ENCODE measurements at places on chromosomes 6 and 20. TPM values are rescaled to one million over a fixed set of nuclear protein-coding genes. Genes with fewer than 3 reads are reported as not detected.
A peak's percentile ranks its signal among the peaks of the same experiment; 100 is the strongest.

DNA sequence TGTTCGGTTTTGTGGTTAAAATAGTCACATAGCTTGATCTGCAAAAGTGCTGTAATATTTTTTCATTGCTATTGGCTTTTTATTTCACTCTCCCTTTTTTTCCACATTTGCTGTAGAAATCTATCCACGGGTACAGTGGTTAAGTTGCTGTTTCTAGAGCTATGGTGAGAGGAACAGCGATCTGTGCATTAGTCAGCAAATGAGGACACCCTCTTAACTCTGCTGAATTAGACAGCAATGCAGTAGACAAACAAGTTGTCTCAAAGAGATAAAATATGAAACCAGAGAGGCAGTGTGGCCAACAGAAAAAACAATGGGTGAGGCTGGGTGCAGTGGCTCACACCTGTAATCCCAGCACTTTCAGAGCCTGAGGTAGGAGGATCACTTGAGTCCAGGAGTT, 17.6 kb upstream of the SYNJ2 start:
- no peak for DNase-seq

- DNase-seq = no peak
These were observed 529.1 kb upstream of the CITED2 start for GRCh38 chr6:139903411-139904157.

GRCh38 chr6:104995989-104996617, 39.2 kb downstream of the LIN28B start:
- no peak for DNase-seq

GRCh38 chr6:40343318-40343876, 243.8 kb downstream of the LRFN2 start:
- no peak for DNase-seq

- no peak for DNase-seq
These were observed 240.3 kb downstream of the TPBG start for GRCh38 chr6:82603871-82604270.

GRCh38 chr6:57262901-57263694, 41.0 kb upstream of the RAB23 start:
- DNase-seq = no peak

DNA sequence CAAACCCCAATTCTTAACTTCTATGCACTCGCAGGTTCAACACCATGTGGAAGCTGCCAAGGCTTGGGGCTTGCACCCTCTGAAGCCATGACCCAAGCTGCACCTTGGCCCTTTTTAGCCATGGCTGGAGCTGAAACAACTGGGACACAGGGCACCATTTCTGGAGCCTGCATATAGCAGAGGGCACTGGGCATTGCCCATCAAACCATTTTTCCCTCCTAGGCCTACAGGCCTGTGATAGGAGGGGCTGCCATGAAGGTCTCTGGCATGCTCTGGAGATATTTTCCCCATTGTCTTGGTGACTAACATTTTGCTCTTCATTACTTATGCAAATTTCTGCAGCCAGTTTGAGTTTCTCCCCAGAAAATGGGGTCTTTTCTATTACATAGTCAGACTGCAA, 484.7 kb downstream of the EPHA7 start:
- DNase-seq = no peak

DNA sequence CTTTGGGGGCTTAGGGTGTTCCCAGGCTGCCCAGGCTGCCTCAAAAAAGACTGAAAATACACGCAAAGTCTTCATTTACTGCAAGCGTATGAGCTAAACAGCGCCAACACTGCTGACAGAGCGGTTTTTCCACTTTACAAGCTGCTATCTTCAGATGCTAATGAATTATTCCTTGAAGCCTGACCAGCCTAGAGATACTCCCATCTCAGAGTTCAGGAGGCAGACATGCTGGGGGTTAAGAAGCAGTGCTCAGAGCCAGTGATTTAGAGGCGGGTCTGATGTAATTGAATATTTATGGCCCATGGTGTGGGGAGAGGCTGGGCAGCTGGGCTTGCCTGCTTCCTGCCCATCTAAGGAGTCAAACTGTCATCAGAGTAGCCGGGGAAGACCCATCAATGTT, 241.4 kb downstream of the SLC24A3 start:
- no peak for DNase-seq

GRCh38 chr6:17577059-17577458, 23.0 kb upstream of the FAM8A1 start:
- no peak for DNase-seq

- no peak for DNase-seq
These were observed 199.8 kb upstream of the CDH4 start for GRCh38 chr20:61052195-61052750.

DNA sequence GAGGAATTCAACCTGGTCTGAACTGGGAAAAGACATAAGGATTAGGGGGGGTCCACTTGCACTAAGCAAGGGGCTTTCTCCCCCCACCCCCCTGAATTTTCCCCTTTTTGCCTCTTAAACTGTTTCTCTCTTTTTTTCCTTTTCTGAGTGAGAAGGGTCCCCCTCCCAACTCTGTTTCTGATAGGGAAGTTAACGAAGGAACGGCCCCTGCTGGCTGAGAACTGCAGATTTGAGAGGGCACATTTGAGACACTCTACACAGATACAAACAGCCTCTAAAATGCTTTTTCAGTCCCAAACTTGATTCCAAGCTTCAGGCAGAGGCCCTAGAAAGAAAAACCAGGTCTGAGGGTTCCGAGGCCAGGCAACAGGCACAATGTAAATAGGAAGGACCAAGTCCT, 91.7 kb downstream of the JARID2 start:
- no peak for DNase-seq

GRCh38 chr6:80319196-80319595, 212.7 kb downstream of the BCKDHB start:
- DNase-seq = no peak

DNA sequence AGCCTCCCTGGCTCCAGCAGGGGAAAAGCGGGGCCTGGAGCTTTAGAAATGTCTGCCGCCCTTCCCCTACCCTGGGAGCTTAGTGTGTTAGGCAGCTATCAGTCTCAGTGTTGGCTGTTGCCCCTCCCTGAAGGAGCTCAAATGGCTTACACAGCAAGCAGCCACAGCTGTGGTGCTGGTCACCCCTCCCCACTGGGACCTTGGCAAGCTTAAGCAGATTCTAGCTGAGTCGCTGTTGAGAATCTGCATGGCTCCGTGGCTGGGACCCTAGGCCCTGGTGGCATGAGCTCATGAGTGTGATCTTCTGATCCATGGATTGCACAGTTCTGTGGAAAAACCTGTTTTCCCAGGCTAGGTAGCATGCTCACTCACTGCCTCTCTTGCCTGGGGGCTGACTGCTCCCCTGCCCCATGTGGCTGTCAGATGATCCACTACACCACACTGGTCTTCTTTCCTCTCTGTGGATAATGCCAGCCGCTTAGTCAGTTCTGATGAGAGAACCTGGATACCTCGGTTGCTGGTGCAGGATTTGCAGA, 714.0 kb downstream of the MAFB start:
- no peak for DNase-seq

DNA sequence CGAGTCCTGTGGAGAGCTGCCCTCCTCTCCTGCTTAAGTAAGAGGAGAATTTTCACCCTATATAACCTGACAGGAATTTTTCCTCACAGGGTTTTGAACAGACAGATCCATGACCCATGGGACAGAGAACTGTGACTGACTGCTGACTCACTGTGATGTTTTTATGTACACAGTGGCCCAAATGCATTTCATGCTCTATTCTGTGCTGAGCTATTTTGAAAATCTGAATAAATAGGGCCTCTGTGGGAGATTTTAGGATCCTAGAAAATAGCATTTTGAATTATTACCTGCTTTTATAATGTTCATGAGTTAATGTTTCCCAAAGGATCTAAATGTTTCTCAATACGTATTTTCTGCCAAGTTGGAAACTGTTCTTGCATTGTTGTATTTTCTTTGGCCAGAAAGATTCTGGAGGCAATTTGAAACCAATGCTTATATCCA, 577.4 kb downstream of the HTR1B start:
- no peak for DNase-seq

DNA sequence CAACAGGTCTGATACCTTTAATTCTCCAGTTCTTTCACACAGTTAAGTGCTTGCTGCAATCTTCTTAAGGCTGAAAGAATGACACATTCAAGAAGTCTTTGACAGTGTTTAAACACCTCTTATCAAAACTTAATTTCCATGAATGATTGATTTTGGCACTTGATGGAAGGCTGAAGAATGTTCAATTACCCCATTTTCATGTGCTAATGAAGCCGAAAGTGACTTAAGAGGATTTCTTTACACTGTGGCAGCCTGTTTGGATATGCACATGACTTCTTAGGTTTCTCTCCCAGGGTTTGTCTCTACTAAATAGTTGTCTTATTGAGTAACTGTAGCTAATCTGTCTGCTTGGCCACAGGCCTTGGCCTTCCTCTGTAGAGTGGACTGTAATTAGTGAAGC, 81.1 kb upstream of the PRDM1 start:
- DNase-seq = no peak

DNA sequence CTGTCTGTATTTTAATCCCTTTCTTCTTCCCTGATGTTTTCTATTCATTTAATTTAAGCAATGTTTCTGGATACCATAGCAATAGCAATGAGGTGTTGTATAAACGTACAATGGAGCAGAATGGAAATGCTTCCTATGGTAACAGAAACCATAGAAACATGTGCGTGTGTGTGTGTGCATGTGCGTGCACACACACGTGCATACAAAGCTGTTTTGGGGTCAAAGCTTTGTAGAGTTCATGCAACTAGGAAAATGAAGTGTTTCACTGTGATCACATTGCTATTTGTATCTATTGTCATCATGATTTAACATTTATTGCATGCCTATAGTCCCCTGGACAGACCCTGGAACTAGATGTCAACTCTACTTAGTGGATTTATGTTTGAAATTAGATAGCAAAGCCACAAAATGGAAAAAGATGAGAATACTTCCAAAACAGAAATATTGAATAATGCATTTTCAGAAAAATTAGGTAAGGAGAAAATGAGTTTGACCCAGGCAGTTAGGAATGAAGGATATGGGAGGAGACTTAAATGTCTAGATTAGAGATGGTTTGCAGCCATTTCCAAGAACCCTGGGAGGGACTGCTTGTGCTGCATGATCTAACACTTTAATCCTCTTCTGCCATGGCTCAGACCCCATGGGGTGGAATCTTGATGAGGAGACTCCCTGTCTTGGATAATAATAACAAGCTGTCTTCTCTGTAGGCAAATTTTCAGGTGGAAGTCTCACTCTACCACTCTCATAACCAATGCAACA, 124.4 kb downstream of the TRMT11 start:
- no peak for DNase-seq

DNA sequence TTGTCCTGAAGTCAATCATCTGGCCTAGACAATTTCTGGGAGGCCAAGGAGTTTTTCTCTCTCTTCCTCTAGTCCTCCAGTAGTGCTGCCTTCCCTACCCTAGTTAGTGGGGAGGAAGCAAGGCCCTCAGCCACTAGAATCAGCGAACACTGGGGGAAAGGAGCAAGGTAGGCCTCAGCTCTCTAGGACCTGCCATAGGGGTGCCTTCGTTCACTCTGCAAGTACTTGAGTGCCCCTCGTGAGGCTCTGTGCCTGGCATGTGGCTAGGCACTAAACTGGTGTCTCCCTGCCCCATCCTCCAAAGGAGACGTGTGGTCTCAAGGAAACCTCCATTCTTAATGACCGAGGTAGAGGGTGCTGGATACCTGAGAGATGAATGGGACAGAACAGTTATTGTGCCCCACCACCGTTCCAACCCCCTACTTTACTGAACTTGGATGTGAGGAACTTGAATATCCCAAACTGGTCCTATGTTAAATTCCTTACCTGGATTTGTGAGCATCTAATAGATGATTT, 1.1 kb downstream of the DEF6 start:
- DNase-seq = no peak

- DNase-seq = no peak
These were observed 17.5 kb upstream of the EFCAB8 start for GRCh38 chr20:32841174-32841573.

GRCh38 chr6:154511791-154512190, 1.3 kb upstream of the CNKSR3 start:
- no peak for DNase-seq

DNA sequence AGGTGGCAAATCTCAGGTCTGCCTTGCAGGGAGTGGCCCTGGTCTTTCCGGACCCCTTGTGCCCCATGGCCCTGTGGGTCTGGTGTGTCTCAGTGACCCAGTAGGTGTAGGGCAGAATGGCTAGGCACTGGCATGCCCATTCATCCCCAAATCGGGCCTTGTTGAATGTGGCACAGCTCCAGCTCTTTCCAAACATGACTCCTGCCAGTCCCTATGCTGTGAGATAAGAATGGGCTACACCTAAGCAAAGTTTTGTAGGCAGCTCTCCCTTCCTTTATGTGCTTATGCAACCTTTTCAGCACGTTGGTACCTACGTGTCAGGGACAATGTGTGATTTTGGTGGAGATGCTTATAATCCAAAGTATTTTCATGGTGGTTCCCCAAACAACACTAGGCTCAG, 33.9 kb downstream of the FOXO3 start:
- no peak for DNase-seq

DNA sequence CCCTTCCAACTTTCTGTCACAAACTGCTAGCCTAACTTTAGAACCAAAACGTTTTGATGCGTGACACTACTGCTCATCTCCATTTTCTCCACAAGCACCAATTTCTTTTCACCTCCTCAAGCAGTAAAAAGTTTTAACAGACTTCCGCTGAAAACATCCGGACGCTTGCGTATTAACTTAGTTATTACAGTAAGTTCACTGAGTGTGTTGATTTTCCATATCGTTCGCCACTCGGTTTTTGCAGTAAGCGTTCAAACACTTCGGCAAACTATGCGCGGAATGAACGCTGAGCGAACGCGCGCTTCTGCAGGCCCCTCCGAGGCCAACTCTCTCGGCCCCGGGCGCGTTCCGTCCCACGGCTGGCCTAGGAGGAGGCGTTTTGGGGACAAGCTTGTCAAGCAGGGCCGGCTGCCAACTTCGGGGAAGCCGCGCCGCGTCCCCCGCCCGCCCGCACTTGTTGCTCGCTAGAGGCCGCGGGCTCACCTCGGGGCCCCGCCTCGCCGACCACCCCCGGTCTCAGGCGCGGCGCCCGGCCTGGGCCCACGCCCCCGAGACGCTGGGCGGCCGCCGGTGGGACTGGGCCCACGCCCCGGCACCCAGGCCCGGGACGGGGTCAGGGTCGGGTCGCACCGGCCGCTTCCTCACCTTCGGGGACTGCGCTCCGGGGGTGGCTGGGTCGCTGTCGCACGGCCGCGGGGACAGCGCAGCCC, 945 bp downstream of the PHF10 start:
- DNase-seq = peak; percentile 36

Gene PAX1
- not detected for total RNA-seq

Gene RAD21L1
- 0.60 TPM for total RNA-seq

Gene SLC13A3
- 6.0 TPM for total RNA-seq

Gene EBF4
- 5.1 TPM for total RNA-seq

Gene SLC17A9
- 0.22 TPM for total RNA-seq

Gene GLO1
- total RNA-seq = 77.1 TPM

Gene TRIM40
- total RNA-seq = not detected

Gene C6orf58
- not detected for total RNA-seq

Gene OR2H1
- not detected for total RNA-seq

Gene CALHM4
- not detected for total RNA-seq

Gene DLL1
- not detected for total RNA-seq

Gene SPDEF
- total RNA-seq = 1.4 TPM

Gene PKIB
- 4.8 TPM for total RNA-seq

Gene FAM209B
- not detected for total RNA-seq

Gene MPIG6B
- 0.59 TPM for total RNA-seq

Gene TMEM200A
- total RNA-seq = not detected

Gene ABHD16B
- total RNA-seq = not detected

Gene MDFI
- total RNA-seq = 22.6 TPM

Gene ULBP3
- total RNA-seq = 4.2 TPM

Gene UBE2C
- 207 TPM for total RNA-seq

Gene TCP11
- not detected for total RNA-seq

Gene GNAS
- total RNA-seq = 1,304 TPM

Data from PC-9 (cell line).